ENCODE measurements at places on chromosomes 13 and 19.

GRCh38 chr13:95367309-95367843, 66.1 kb upstream of the ABCC4 start:
- DNase-seq, result no peak

- no peak for DNase-seq
Observed at GRCh38 chr19:54030895-54031586, 32.7 kb downstream of the VSTM1 start.

GRCh38 chr13:66644855-66645460, 585.2 kb downstream of the PCDH9 start:
- no peak for DNase-seq

GRCh38 chr13:40047322-40047771, 391.9 kb downstream of the COG6 start:
- DNase-seq, result no peak

GRCh38 chr19:43997631-43998290, 5.0 kb upstream of the ZNF230 start:
- DNase-seq, result no peak

DNA sequence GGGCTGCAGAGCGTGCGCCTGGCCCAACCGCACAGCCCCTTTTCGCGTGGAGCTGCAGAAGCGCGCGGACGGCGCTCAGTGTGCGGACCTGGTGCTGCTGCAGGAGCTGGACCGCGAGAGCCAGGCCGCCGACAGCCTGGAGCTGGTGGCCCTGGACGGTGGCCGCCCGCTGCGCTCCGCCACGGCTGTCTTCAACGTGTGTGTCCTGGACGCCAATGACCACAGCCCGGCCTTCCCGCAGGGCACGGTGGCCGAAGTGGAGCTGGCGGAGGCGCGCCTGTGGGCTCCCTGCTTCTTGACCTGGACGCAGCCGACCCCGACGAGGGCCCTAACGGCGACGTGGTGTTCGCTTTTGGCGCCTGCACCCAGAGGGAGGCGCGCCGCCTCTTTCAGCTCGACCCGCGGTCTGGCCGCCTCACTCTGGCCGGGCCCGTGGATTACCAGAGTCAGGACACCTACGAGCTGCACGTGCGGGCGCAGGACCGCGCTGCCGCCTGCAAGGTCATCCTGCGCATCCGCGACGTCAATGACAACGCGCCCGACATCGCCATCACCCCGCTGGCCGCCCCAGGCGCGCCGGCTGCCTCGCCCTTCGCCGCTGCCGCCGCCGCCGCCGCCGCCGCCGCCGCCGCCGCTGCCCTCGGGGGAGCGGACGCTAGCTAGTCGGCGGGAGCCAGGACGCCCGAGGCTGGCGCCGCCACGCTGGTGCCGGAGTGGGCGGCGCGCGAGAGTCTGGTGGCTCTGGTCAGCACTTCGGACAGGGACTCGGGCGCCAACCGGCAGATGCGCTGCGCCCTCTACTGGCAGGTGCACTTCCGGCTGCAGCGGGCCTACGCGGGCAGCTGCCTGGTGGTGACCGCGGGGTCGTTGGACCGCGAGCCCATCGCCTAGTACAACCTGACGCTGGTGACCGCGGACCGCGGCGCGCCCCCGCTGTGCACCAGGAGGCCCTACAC, 172.2 kb downstream of the OLFM4 start:
- peak; percentile 52 for DNase-seq

- no peak for DNase-seq
Observed at GRCh38 chr13:100330662-100331061, 241.8 kb downstream of the PCCA start.

DNA sequence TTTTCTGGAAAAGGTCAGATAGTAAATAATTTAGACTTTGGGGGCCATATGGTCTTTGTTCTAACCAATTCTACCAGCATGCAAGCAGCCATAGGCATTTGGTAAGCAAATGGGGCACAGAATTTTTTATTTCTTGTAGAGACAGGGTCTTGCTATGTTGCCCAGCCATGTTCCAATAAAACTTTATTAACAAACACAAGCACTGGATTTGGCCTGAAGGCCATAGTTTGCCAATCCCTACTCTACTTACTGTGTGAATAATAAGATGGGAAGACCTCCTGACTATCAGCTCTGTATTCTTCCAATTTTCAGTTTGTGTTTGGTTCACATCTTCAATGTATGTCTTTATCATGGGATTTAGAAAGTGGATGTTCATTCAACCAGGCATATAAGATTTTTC, 53.0 kb upstream of the SERP2 start:
- DNase-seq, result no peak

GRCh38 chr19:17457616-17458015, 3.1 kb downstream of the NXNL1 start:
- no peak for DNase-seq

GRCh38 chr19:55161571-55162322, 4.2 kb upstream of the TNNI3 start:
- DNase-seq, result no peak

DNA sequence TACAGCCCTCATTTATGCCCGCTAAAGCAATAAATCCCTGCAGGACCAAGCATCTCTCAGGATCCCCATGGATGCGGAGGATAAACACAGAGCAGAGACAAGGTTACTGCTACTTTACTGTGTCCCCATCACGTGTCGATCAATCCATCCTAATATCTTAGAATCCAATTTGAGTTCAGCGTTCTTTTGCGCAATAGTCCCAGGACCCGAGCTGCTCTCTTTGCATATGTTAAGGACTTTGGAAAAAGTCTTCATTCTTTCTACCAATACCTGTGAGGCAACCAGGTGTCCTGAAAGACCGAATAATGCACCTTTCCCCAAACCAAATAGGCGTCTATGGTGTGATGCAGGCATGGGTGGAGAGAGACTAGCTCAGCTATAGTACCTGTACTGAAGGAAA, 38.0 kb upstream of the URAD start:
- no peak for DNase-seq

DNA sequence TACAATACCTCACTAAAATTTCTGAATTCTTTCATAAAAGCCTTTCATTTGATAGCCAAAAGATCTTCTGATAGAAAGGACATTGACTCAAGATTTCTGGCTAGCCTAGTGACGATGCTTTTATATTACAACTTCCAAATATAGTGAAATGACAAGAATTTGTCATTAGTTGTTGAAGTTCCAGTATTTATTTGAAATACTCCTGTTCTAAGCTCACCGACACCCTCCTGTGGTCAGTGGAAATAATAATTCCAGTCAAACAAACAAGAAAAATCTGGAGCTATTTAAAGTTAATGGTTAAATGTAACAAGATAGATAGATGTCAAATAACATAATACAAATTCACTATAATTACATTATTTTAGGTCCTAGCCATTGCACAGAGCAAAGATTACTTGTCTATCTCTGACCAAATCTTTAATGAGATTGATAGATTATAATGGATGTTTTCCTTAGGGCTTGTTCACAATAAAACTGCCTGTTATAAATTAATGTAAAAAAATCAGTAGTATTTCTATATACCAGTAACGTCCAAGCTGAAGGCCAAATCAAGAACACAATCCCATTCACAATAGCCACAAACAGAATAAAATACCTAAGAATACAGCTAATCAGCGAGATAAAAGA, 195.5 kb downstream of the RGCC start:
- DNase-seq, result peak; percentile 14

DNA sequence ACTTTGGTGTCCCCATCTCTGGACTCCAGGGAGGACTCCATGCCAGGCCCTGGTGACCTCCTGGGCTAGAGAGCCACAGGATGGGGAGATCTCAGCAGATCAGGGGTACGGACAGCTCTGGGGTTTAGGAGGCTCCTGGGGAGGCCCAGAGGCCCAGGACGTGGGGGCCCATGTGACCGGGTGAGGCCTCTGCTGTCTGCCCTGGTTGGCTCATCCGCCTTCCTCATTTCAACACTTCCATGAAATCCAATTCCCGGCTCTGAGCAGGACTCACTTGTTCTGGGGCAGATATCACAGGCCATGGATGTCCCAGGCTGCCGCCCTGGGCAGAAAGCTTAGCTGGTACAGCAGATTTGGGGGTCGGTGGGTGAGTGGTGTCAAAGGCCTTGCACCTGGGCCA, 1.1 kb upstream of the PRAM1 start:
- DNase-seq, result no peak

- no peak for DNase-seq
Observed at GRCh38 chr13:60494296-60494695, 97.3 kb downstream of the TDRD3 start.

DNA sequence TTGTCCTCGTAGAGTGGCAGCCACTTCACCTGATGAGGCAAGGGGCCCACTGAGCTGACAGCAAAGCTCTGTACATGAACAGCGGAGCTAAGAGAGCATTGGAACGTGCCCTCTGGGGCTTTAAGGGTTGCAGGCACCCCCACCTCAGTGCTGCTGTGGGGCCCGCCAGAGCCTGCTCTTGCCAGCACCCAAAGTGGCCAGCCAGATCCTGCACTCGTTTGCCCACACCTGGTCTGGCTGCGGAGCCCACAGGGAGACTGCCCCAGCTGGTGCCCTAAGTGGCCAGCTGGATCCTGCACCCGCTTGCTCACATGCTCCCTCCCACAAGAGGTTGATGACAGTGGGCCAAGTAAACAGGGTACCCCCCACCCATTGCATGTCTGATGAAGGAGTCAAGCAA, 783.4 kb upstream of the MIR17HG start:
- no peak for DNase-seq

DNA sequence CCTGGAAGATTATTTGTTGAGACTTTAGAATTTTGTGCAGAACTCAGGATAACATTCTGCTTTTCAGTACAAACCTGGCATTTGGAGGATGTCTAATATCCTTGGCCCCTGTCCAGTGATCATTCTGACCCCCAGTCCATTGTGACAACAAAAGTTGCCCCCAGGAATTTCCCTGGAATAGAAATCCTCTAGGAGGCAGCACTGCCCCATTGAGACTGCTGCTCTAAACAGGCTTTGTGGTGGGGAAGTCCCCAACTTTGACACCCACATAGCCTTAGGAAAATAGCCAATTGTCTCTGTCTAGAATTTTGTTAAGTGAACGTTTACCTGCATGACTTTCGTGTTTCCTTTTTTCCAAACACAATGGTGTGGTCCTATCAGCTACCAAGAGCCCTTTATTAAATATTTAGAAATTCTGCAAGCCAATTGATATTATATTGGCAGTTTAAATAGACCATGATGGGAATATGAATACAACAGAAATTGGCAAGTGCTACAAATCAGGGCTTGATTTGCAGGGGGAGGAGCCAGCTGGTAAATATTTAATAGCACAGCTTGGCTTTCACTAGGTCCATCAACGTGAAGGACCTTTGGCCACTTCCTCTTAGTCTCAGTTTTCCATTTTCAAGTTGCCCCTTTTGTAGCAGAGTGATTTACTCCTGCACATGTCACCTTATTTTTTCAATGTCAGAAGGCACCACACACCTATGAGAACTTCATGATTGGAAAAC, 451.7 kb downstream of the EFNB2 start:
- DNase-seq, result peak; percentile 89
